Epithelial cell of prostate (primary cell): ENCODE measurements at places on chromosomes 2 and 18.

- no peak for DNase-seq
These were observed 25.0 kb upstream of the CXXC1 start for GRCh38 chr18:50312296-50313030.

- DNase-seq = no peak
These were observed 42.9 kb downstream of the PLA2R1 start for GRCh38 chr2:160019374-160020090.

- no peak for DNase-seq
These were observed 112.4 kb upstream of the WDR75 start for GRCh38 chr2:189328848-189329245.

DNA sequence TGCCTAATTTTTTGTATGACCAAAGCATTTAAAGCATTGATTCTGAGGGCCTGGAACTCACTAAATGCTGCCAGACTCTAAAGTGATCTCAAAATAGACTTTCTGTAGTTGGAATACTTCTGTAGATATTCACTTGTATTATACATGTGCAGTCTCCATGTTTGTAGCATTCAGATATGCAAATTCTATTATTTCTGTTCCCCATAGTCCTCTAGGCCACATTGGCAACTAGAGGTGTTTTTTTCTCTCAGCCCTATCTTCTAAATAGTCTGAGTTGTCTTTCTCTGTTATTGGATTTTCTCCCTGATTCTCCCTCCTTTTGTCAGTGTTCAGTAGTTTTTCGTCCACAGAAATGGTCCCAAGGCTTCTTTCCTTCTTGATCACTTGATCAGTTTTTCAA, 38.5 kb downstream of the ANKRD12 start:
- DNase-seq = no peak

- DNase-seq = no peak
These were observed 48.9 kb downstream of the ASXL2 start for GRCh38 chr2:25829377-25829704.

- no peak for DNase-seq
These were observed 467.1 kb upstream of the SPHKAP start for GRCh38 chr2:228648541-228648940.
